ENCODE measurements at places on chromosomes 3 and 15. TPM values are rescaled to one million over a fixed set of nuclear protein-coding genes. Genes with fewer than 3 reads are reported as not detected.
A peak's percentile ranks its signal among the peaks of the same experiment; 100 is the strongest.

GRCh38 chr3:65963787-65964677 lies 74.7 kb downstream of the MAGI1 start:
- H3K27ac ChIP-seq: no peak overlapping the region
- no peak overlapping the region for H3K4me3 ChIP-seq
- no peaks in the 10 kb centered on the region for H3K36me3 ChIP-seq
- H3K4me1 ChIP-seq: no peaks in the 10 kb centered on the region
- no peak for DNase-seq

Gene GOLGA6A
- not detected for total RNA-seq

Gene TEX55
- total RNA-seq: not detected

Gene TMIE
- 0.55 TPM for total RNA-seq

- no peak overlapping the region for H3K27ac ChIP-seq
- H3K36me3 ChIP-seq: no peaks in the 10 kb centered on the region
- no peaks in the 10 kb centered on the region for H3K27me3 ChIP-seq
- no peak for DNase-seq
Measured at GRCh38 chr3:184563941-184564684, 2.5 kb downstream of the EPHB3 start.

DNA sequence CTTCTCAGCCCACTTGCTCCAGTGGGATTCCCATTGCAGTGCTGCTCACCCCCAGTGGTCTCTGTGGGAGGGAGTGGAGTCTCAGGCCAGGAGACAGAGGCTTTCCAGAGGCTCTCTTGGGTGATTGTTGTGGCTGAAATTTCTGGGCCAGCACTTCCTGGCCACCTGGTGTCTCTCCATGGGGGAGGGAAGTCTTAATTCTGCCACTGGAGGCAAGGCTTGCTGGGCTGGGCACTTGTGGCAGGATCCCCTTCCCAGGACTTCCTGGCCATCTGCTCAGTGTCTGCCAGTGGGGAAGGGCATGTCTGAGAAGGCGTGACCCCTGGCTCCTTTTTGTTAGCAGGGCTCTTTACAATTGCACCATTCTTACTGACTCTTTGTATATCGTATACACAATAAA lies 351.8 kb downstream of the GABRB3 start:
- no peaks in the 10 kb centered on the region for H3K4me1 ChIP-seq
- H3K4me3 ChIP-seq: no peak overlapping the region
- no peaks in the 10 kb centered on the region for H3K36me3 ChIP-seq
- no peaks in the 10 kb centered on the region for H3K27me3 ChIP-seq
- H3K27ac ChIP-seq: no peak overlapping the region

DNA sequence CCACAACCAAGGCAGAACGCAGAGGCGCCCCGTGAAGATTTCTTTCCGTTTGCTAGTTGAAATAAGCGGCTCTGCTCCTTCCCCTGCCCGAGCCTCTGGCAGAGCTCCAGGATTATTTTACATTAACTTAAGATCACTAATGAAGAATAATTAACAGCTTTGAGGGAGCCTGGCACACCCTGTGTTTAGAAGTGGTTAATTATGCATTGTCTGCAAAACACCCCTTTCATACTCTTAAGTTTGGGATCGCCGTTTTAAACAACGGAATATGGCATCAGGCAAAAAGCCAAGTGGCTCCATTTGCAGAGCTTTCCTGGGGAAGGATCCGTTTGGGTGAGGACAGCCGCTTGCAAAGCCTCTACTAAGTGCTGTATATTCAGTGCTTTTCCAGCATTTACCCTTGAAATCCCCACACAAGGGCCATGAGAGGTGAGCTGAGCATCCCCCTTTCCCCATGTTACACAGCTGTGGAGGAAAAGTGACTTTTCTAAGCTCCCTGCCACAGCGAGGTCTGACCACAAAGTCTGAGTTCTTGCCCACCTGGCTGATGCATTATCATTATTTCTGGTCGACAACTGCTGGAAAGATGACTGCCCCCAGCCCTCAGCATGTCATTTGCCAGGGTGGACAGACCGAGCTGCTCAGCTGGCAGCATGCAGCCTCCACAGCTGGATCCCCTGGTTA lies 33.9 kb downstream of the IQSEC1 start:
- H3K27ac ChIP-seq: no peak overlapping the region
- peak; percentile 44 for DNase-seq
- no peaks in the 10 kb centered on the region for H3K36me3 ChIP-seq
- no peak overlapping the region for H3K4me3 ChIP-seq
- H3K4me1 ChIP-seq: no peaks in the 10 kb centered on the region

DNA sequence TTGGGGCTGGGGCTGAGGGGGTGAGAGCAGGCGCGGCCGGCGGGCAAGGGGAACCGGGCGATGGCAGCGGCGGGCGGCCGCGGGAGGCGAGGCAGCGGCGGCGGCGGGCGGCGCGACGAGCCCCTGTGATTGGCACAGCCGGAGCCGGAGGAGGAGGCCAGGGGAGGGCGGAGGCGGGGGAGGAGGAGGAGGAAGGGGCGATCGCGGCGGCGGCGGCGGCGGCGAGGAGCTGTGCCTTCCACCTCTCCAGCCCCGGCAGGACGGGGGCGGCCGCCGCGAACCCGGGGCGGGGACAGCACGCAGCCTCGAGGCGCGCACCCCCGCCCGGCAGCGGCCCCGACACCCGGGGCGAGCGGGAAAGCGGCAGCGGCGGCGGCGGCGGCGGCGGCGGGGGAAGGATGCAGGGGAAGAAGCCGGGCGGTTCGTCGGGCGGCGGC lies at the start of gene SLCO3A1:
SLCO3A1 (plus strand) TSS at position 198 of the 437 bp plus-strand sequence.
- H3K27me3 ChIP-seq: no peaks in the 10 kb centered on the region
- H3K27ac ChIP-seq: peak within 1 kb of the TSS; percentile 73
- H3K4me3 ChIP-seq: peak within 1 kb of the TSS; percentile 96
- H3K36me3 ChIP-seq: no peaks in the 10 kb centered on the region
- H3K4me1 ChIP-seq: no peaks in the 10 kb centered on the region

- H3K27ac ChIP-seq: no peak overlapping the region
- DNase-seq: no peak
- no peaks in the 10 kb centered on the region for H3K36me3 ChIP-seq
- no peak overlapping the region for H3K4me3 ChIP-seq
- no peaks in the 10 kb centered on the region for H3K27me3 ChIP-seq
- H3K4me1 ChIP-seq: no peaks in the 10 kb centered on the region
Measured at GRCh38 chr3:193620650-193621049, 27.6 kb downstream of the OPA1 start.

DNA sequence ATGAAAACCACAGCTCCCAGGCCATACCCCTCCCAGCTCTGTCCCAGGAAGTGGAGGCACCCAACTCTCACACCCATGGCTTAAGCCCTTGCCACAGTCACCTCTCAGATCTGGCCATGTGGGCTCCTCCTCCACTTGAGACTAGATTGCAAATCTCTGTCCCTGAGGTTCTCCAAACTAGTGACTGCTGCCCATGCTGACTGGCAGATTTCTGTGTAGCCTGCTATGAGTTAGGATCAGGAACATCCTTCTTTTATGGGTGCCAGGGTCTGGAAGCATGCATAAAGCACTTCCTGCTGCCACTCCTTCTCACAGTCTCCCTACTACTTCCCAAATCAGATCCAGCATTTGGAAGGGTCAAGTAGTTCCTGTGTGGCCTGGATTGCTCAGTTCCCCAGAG lies 59.6 kb upstream of the GOLIM4 start:
- H3K4me3 ChIP-seq: no peak overlapping the region
- H3K4me1 ChIP-seq: no peaks in the 10 kb centered on the region
- no peaks in the 10 kb centered on the region for H3K27me3 ChIP-seq
- no peaks in the 10 kb centered on the region for H3K36me3 ChIP-seq
- DNase-seq: peak; percentile 49
- H3K27ac ChIP-seq: no peak overlapping the region

- H3K4me3 ChIP-seq: no peak overlapping the region
- DNase-seq: no peak
- no peak overlapping the region for H3K27ac ChIP-seq
Measured at GRCh38 chr3:68931406-68932149, 769 bp downstream of the TAFA4 start.
